Activated B cell treated with CpG ODN at 0.5 μM for 24 hours (primary cell): ENCODE measurements at places on chromosomes 5 and 9.

DNA sequence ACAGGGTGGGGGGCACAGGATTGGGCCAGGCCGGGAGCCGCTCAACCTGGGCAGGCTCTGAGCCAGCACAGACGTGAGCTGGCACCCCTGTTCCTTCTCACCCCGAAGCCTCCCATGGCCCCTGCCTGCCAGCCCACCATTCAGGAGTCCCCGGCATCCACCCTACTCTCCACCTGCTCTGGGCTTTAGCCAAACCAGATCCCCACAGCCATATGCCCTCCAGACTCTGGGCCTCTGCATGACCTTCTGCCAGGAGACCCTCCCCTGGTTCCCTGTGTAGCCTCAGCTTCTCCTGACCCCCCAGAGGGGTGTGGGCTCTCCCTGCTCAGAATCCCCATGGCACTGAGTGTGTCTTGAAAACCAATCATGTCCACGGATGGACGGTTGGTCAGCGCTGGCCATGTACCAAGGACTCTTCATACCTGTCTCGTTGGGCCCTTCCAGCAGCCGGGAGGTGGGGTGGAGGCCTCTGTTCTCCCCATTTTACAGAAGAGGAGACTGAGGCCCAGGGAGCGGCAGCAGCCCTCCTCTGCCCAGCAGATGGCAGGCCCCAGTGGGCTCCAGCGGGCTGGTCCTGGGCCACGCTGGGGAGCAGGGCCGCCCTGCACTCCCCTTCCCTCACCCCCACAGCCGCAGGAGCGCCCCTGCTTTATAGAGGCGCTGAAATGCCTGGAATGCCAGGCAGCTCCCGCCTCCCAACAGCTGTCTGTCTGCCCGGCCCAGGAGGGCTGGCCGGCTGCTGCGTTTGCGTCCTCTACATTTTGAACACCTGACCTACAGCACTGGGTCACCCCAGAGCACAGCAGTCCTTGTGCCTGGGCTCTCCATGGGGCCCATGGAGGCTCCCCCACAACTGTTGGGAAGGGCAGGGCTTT is 3.5 kb upstream of the MYMK start:
- no peak for DNase-seq

GRCh38 chr5:139693676-139694364 is 45.7 kb downstream of the CXXC5 start:
- no peak for DNase-seq

GRCh38 chr9:132488626-132489025 is 78.6 kb downstream of the CFAP77 start:
- DNase-seq, result no peak

GRCh38 chr5:39447968-39448367 is 23.2 kb upstream of the DAB2 start:
- no peak for DNase-seq

DNA sequence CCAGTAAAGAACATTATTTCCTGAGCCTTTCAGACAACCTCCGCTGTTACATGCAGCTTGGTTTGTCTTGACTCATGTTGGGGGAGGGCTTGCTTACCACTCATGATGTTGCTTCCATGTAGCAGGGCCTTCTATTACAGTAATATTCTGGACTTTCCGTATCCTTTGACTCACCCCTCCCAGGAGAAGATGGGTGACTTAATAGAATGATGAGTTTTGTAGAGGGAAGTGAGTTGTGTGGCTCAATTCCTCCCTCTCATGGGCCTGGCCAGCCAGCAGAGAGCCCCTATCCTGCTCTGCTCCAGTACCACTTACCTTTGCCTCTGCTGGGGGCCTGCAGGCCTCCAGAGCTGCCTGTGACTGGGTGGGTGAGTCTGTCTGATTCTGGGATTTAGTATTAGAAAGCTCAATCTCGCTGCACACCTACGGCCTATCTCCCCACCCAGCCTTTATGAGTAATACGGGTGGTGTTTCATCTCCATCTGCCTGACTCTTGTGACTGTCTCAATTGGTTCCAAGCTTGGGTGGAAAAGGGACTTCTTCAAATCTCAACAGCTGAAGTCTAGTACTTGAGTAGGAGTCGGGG is 52.6 kb upstream of the KLF9 start:
- DNase-seq, result no peak

- DNase-seq, result no peak
Measured at GRCh38 chr9:16726029-16726428, 144.4 kb downstream of the BNC2 start.

- no peak for DNase-seq
Measured at GRCh38 chr9:37994639-37995347, 74.2 kb downstream of the SHB start.

GRCh38 chr5:24633715-24634325 is 11.0 kb downstream of the CDH10 start:
- no peak for DNase-seq

DNA sequence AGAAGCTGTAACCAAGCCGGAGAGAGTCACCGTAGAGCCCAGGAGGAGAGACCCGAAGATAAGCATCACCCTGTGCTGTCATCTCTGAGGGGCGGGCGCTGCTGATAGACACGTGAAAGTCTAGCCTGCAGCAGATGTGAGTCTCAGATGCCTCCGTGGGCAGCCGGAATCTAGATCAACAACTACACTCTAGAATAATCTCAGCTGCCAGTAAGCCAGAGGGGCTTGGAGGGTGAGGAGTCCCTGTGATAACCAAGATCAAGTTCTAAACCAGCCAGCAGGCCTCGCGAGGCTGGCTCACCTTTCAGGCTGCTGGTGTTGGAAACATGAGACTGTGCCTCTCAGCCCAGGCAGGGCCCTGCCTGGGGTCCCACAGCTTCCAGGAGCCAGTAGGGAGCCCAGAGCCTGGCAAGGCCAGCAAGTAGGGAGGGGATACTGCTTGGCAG is 54.1 kb downstream of the DAPK1 start:
- no peak for DNase-seq

DNA sequence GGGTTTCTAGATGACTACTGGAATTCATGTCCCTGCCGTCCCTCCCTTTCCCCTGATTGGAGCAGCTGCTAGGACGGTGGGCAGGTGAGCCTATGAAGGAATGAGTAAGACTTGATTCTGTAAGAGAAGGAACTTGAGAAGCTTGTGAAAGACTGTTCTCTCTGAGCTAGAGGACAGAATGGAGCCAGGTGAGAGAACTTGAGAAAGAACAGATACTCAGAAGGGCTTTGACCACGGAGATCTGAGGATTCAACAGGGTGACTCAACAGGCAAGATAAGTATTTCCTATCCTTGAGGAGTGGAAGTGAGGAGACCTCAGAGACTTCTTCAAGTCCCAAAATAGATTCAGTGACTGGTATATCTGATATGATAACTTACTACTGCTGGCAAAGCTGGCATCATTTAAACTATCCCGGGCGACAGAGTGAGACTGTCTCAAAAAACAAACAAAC is 41.9 kb downstream of the HSDL2 start:
- no peak for DNase-seq

DNA sequence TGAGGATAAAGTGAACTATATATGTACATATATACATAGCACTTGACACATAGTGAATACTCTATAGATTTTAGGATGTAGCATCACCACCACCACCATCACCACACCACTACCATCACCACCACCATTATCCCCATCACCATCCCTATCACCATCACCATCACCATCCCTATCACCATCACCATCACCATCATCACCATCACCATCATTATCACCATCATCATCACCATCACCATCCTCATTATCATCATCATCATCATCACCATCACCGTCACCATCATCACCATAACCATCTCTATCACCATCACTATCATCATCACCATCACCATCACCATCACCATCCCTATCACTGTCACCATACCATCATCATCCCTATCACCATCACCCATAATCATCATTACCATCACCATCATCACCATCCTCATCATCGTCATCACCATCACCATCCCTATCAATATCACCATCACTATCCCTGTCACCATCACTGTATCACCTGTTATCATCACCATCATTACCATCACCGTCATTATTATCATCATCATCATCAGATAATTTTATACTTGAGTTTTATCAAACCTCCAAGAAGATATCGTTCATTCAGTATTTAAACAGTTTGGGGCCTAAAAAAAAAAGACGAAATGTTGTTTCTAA is 109.4 kb downstream of the CFAP90 start:
- no peak for DNase-seq

GRCh38 chr9:20693068-20693467 is 9.0 kb downstream of the FOCAD start:
- DNase-seq, result no peak

DNA sequence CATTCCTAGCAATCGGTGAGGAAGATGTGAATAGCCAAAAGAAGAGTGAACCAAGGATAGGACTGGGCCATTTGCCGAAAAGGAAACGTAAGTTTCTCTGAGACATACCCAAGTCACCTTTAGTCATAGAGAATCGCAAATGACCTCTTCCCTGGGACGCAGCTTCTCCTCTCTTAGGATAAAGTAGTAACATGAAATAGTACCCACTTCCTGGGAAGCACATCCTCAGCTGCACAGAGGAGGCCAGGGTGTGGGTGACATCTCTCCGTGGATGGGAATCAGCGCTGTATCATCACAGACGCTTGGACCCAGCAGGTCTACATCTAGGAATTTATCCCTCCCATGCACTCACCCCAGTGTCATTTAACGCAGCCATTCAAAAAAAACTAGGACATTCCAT is 120.9 kb upstream of the PHYKPL start:
- DNase-seq, result no peak

DNA sequence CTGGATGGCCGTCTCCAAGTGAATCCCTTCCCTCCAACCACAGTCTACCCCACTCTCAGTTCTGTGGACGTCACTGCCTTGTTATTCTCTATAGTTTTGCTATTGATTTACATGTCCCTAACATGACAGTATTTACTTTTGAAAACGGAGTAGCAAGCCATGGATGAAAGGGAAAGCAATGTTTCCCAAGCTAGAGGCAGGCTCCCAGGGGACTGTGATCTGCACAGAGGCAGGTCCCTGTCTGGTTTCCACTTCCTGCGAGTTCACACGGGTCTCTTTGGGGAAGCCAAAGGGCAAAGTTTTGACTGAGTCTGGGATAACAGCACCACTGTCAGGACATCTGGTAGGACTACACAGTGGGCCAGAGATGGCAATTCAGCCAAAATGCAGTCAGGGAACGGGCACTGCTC is 12.7 kb downstream of the C9orf153 start:
- no peak for DNase-seq
